ENCODE measurements at places on chromosomes 11 and 22. TPM values are rescaled to one million over a fixed set of nuclear protein-coding genes. Genes with fewer than 3 reads are reported as not detected.

Gene GLYATL2
- total RNA-seq, result 0.42 TPM

Gene ADORA2A
- 34.3 TPM for total RNA-seq

Gene OR6T1
- not detected for total RNA-seq

Gene MRPL23
- 65.4 TPM for total RNA-seq

Gene OR8D4
- total RNA-seq, result not detected

Gene CNIH2
- 1.0 TPM for total RNA-seq

Gene TRIM48
- not detected for total RNA-seq

Gene CD3D
- total RNA-seq, result 122 TPM

Gene GAL3ST1
- 0.10 TPM for total RNA-seq
